K562 (cell line): ENCODE measurements at places on chromosomes 5 and 9.

- no peak for DNase-seq
Observed at GRCh38 chr9:79604149-79604548, 32.4 kb downstream of the TLE4 start.

DNA sequence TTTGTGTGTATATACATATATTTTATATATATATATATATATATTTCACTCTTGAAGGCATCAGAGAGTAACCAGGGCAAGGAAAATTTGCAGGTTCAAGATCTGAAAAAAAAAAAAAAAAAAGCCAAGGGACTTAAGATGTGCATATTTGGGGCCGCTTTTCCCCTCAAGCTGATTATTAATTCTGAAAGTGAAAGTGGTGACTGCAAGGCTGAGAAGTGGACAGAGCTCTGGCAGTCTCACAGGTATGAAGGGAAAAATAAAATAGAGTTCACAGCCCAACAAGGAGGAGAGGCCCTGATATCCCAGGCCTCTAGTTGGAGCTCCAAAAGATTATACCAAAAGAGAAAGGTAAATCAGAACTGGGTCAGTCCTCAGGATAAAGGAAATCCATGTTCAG, 234.4 kb upstream of the GAS1 start:
- DNase-seq, result no peak

DNA sequence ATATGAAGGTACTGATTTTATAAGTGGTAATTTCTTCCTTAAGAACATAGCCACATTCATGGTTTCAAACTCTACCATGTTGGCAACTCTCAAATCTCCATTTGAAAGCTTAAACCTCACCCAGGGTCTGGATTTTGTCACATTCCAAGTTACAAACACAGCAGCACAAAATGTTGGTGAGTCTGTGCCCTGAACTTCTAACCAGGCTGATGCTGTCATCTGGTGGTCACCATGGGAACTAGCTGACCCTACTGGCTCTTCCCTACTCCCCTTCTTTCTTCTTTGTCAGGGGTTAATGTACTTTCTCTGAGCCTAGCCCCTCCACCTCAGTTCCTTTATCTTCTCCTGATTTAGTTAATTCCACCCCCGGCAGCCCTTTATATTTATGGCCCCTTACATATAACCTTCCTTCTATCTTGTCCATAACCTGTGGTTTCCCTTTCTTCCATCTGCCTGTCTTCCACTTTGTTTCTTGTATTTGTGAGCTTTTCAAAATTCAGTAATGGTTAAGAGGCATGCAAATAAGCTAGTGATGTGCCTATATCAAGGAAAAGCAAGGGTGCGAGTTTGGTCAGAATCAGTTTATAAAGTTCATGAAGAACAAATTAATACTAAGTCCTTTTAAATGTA, 35.9 kb downstream of the TGFBR1 start:
- DNase-seq, result peak; percentile 64

DNA sequence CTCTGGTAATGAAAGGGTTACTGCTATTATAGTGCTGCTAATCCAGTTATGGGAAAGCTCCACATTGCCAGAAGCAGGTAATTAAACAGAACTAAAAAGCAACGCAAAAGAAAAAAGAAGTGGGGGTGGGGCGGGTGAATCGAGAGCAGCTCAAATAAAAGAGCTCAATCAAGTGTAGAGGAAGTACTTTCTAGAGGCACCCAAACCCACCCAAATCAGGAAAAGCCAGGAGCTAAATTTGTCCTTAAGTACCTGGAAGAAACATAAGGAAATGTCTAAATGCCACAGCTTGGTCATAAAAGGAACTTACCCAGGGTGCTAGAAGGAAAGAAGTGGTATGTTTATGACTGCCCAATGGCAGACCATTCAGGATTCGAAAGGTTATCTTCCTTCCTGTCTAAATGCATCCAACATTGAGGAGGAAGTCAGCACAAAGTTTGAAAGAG, 2.4 kb upstream of the RNF145 start:
- no peak for DNase-seq

DNA sequence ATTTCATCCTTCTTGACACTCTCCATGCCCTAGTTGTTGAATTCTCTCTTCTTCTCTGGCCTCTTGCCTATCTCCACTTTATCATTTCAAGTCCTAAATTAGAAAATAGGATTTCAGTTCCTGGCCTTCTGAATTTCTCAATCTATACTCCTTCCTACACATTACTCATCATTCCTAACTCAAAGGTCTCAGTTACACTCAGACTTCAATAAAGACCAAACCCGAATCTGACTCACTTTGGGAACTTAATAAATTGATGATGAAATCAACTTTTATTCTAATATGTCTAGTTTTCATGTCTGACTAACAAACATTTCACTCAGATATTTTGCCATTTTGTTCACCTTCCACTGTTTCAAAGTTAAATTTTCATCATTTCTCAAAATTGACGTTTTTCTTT, 113.6 kb upstream of the TSLP start:
- no peak for DNase-seq

GRCh38 chr9:673966-674526, 167.5 kb upstream of the DMRT1 start:
- no peak for DNase-seq

DNA sequence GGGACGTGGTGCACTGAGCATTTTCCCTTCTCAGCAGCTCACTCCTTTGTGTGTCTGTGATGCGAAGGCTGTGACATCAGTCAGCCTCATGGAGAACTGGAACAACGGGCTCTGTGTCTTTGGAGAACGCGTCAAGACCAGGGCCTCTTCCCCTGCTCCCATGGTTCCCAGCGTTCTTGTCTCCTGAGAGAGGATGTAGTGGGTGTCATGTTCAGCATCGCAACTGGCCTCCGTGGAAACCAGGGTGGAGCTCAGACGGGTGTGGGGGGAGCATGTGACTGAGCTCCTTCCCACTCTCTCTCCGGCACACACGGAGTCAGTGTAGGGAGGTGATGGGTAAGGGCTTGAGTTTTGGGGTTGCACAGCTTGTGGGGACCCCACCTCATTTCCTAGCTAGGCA, 59.7 kb downstream of the TENT4A start:
- DNase-seq, result no peak

GRCh38 chr5:54090495-54091120, 219.8 kb downstream of the ARL15 start:
- DNase-seq, result peak; percentile 62

GRCh38 chr5:176803068-176803942, 7.1 kb upstream of the UNC5A start:
- no peak for DNase-seq

DNA sequence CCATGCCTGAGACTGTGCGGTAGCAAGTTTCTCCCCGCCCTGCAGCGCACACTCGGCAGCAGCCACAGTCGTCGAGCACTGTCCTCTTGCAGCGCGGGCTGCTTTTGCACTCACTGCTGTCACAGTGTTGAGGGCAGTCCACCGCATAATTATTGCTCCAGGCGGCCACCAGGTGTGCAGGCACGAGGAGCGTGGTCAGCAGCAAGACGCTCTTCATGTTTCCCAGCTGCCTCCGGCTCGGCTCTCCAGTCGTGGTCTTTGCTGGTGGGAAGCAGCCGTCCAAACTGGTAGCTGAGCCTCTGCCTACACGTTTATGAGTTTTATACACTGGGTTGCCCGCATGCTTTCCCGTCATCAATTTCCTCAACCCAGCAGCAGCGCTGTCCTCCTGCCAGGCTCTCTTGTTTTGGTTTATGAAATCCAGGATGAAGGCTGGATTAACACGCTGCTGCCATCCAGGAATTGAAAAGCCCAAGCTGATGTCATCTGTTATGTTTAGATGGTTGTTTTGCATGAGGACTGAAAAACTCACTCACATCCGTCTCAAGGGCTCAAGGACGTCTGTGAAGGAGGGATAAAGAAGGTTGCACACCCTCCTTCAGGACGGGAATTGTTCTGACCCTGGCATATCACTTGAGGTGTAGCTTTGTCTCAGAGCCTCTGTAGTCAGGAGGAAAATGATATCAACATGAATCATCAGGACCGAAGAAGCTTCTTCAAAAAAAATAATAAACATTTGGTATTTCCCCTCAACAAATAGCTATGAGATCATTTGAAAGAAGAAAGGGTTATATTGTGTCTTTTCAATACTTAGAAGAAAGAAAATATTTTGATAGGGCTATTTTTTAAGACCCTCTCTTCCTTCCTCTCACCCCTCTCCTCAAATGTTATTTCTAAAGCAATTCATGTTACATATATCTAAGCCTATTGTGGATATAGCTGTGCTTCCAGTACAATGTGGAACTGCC, at the start of gene ESM1:
Gene ESM1, minus strand, starts transcription at position 293 of the 968 bp plus-strand sequence. Its CDS starts 76 bp downstream, at position 217.
- no peak for DNase-seq

GRCh38 chr5:89397096-89397495, 514.1 kb upstream of the MEF2C start:
- no peak for DNase-seq

GRCh38 chr9:72526901-72527800, 5.7 kb downstream of the TMC1 start:
- peak; percentile 48 for DNase-seq

DNA sequence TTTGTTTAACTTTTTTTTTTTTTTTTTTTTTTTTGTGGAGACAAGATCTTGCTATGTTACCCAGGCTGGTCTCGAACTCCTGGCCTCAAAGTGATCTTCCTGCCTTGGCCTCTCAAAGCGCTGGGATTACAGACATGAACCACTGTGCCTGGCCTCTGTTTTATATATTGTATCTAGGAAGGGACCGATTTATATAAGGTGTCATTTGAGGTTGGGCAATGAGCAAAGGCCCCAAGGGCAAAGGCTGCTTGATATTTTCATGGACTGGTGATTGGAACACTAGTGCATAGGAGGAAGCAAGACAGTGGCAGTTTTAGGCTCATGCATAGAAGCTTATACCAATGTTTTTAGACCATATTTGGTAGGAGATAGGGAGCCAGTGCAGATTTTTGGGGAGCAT, 3.2 kb downstream of the SLC26A2 start:
- DNase-seq, result no peak

- no peak for DNase-seq
Observed at GRCh38 chr5:128304088-128304487, 220.5 kb downstream of the SLC12A2 start.

- peak; percentile 66 for DNase-seq
Observed at GRCh38 chr5:181204826-181205760, at the start of gene TRIM7. Gene TRIM7 (minus strand): TSS chr5:181205196. CDS start chr5:181205110, 86 bp downstream.

DNA sequence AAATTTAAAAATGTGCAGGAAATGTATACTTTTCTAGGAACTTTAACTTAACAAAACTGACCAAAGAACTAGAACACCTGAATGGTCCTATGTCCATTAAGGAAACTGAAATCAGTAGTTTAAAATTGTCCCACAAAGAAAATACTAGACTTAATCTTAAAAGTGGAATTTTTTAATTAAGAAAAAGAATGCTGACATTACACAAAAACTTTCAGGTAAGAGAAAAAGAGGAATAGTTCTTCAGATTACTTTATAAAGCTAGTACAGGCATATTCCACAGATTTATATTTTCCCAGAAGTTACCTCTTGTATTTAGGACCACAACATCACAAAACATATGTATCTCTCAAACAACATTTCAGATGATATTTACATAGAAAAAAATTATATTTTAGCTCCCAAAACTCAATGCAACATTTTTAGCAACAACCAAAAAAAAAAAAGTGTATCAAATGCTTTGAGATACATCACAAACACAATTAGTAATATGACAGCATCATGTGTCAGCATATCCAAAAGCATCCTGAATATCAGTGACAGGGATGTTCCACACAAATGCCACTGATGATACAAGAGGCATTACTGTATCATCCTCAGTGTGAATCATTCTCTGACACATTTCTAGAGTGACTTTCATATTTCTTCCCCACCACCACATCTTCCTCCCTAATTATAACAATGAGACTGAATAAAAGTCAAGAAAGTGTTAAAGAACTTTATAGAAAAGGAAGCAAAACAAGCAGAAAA, 264.0 kb downstream of the EPB41L4A start:
- DNase-seq, result no peak

DNA sequence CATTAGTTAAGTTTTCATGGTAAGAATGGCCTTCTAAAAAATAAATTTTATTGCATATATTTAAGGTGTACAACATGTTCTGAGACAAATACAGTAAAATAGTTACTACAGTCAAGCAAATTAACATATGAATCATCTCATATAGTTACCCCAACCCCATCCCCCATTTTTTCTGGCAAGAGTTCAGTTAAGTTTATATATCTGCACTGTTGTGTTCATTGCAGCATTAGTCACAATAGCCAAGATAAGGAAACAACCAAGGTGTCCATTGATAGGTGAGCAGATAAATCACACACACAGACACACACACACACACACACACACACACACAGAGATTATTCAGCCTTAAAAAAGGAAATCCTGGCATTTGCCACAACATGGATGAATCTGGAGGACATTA, 37.2 kb upstream of the OTULIN start:
- DNase-seq, result no peak

DNA sequence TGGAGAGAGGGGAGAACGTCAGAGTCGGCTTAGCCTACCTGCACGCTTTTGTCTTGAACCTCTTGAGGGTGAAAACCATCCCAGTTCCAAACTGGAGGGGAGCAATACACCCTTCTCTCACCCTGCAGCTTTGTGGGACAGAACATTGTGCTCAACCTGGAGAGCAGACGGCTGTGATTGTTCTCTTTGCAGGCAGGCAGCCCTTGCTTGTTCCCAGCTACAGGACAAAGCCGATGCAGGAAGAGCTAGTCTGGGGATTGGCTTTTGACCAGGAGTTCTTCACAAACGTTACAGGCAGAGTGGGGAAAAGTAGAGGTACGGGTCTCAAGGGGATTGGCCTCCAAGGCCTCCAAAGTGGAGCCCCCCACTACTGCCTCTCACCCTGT, 33.9 kb upstream of the ARHGAP26 start:
- DNase-seq, result no peak

DNA sequence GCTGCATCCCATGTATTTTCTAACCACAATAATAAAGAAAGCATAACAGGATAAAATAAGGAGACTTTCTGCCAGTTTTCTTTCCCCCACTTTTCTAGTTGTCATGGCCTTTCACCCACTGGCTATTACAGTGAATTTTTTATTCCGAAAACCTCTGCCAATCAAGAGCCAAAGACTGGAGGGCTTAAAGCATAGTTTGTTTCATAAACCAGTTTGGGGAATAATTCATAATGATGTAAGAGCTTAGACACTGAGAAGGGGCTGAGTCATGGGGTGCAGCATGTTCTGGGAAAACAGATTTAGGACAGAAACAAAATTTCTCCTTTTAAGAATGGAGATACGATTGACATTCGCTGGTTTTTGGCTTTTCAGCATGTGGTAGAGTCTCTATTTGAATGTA, 4.4 kb upstream of the GLIPR2 start:
- no peak for DNase-seq

- no peak for DNase-seq
Observed at GRCh38 chr5:138360941-138361452, 8.5 kb downstream of the KDM3B start.

- DNase-seq, result no peak
Observed at GRCh38 chr5:38009749-38010358, 170.0 kb upstream of the GDNF start.

- DNase-seq, result no peak
Observed at GRCh38 chr5:39800042-39800601, 375.3 kb upstream of the DAB2 start.

- DNase-seq, result no peak
Observed at GRCh38 chr9:114652776-114653555, 4.6 kb downstream of the TEX53 start.

DNA sequence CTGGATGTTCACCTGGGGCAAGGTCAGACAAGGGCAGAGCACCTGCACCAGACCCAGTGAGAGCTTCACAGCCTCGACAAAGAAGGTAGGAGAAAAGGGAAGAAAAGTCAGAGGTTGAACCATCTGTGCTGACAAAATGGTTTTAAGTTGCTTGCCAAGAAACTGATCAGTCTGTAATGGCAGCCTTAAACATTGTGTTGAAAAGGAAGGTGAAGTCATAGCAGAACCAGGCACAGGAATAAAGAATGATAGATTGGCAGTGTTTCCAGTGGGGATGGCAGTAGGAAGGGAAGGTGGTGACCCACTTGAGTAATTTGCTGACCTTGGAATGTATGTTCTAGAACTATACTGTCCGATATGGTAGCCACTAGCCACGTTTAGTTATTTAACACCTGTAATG, 34.2 kb downstream of the HTR4 start:
- DNase-seq, result no peak
